H7 (cell line): ENCODE measurements at places on chromosomes 16 and 17. TPM values are rescaled to one million over a fixed set of nuclear protein-coding genes. Genes with fewer than 3 reads are reported as not detected.

MT1M gene
- 0.80 and 0.81 TPM in 2 replicates for total RNA-seq

CIBAR2 gene
- not detected in 2 replicates for total RNA-seq

DNA sequence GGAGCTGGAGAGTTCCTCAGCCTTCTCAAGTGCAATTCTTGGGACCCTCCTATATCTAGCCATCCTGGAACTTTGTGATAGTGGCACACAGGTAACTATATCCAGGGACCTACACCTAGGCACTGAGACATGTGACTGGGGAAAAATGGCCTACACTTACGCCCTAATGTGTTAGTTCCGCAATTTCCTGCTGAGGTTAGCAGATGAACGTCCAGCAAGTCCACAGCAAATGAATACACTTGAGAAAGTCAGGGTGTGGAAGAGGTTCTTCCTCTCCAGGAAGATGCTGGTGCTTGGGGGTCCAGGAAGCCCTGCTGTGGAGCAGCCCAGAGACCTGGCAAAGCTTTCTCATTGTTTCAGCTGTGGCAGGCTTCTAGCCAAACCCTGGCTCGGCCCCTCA, 20.8 kb downstream of the PIK3R5 start:
- DNase-seq: no peak

DNA sequence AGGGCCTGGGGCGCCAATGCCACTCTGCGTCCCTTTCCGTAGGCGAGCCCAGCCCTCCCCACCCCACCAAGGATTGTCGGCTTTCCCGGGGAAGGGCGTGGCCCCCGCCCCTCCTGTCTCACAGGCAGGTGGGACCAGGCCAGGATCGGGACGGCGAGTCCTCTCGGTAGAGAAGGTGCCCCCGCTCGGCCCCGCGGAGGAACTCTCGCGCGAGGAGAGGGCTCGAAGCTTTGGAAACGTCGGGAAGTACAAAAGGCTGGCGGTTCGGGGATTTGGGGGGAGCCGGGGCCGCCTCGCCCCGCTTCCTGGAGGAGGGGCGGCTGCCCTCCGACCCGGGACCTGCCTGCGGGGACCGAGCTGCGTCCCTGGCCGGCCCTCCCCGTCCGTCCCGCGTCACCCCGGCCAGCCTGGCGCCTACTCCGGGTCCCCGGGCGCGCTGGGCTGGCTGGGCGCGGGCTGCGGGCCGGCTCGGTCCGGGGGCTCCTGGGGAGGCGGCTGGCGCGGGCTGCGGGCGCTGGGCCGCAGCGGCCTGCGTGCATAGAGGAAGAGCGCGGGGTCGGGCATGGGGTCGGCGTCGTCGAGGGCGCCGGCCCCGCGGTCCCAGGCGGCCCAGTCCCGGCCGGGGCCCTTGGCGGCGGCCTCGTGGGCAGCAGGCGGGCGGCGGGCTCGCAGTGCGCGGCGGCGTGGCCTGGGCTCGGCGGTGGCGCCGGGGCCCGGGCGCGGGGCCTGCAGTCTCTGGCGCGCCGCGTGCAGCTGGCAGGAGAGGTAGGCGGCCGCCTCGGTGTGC, 12.6 kb upstream of the CLUH start:
- peak; percentile 96 for DNase-seq

DNA sequence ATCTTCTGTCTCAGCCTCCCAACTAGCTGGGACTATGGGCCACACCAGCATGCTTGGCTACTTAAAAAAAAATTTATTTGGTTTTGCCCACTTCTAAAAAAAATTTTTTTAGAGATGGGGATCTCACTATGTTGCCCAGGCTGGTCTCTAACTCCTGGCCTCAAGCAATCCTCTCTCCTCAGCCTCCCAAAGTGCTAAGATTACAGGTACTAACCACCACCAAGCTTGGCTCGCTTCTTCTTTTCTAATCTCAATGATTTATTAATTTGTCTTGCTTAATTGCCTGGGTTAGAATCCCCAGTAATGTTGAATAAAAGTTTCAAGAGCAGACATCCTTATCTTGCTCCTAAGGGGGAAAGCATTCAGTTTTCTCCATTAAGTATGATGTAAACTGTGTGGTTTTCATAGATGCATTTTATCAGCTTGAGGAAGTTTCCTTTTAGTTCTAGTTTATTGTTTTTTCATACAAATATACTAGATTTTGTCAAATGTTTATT, 65.8 kb upstream of the NACA2 start:
- no peak for DNase-seq

DNA sequence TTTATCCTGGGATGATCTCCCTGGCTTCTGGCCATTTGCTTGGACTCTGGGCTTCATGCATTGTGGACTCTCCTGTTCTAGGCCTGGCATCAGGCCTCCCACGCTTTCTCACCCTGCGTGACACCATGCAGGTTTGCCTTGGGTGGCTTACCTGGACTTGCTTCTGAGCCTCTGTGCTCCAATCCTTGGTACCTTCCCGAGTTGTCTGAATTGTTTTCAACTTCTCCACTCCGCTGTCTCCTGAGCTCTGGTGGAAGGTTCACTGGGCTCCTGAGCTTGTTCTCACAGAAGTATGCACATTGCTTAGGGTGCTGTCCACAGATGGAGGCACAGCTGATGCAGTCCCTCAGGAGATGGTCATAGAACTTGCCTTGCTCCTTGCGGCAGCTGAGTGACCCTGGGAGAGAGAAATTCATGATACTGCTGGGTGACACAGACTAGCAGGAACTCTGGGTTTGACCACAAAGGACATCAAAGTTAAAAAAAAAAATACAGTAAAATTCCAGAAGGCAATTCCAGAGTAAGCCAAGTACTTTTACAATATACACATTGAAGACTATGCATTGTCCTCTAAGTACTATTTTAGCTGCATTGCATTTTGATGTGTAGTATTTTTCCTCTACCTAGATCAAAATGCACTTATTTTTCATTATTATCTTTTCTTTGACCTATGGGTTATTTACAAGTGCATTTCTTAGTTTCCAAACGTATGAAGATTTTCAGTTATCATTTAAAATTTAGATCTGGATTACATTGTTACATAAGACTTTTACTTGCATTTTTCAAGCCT, 23.1 kb downstream of the TNFRSF13B start:
- DNase-seq: no peak
